Esophagus (tissue), 2 donors: ENCODE measurements at places on chromosomes 4 and X. TPM values are rescaled to one million over a fixed set of nuclear protein-coding genes. Genes with fewer than 3 reads are reported as not detected.

DYNLT3 gene
- polyA plus RNA-seq = 37.6 TPM

C4orf51 gene
- polyA plus RNA-seq = not detected

DDX53 gene
- polyA plus RNA-seq = not detected

ZNF141 gene
- 1.8 TPM for polyA plus RNA-seq

FRMD7 gene
- not detected for polyA plus RNA-seq
